ENCODE measurements at places on chromosomes 11 and 22.

DNA sequence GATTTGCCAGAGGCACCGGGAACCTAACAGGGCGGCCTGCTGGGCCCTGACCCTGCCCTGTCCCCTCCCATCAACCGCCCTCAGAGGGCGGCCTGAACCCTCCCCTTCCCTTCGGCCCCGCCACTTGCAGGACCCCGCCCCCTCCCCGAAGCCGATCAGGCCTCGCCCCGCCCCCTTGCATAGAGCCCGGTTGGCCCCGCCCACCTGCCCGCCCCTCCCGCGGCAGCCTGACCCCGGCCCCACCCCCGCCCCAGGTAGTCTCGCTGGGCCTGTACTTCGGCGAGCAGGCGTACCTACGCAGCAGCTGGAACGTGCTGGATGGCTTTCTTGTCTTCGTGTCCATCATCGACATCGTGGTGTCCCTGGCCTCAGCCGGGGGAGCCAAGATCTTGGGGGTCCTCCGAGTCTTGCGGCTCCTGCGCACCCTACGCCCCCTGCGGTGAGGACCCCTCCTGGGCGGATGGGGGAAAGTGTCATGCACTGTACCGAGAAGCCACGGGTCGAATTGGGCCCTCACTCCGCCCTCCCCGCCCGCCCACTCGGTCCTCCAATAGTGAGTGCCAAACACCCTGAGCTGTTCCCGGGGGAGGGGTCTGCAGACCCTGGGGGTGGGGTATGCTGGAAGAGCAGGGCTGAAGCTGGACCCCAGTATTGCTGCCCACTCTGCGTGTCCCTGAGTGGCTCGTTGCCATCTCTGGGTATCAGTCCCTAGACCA, 94.1 kb downstream of the CACNA1I start:
- peak; percentile 20 for DNase-seq

GRCh38 chr11:67668192-67668551, 6.3 kb downstream of the ALDH3B2 start:
- no peak for DNase-seq

DNA sequence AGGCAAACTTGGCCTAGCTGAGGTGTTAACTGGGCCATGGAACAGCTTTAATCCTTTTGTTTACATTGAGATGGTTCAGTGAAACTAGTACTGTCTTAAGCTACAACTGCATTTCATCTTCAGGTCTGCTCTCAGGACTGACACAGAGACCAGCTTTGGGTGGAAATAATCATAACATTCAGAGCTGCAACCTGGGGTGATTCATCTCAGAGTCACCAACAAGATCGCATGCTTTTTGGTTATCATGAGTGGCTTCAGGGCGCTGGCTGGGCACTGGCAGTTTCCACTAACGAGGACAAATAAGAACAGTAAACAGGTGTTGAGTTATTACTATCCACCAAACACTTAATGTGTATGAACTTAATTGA, 60.9 kb upstream of the PAX6 start:
- no peak for DNase-seq

GRCh38 chr11:40290171-40290631, 1169.3 kb downstream of the LRRC4C start:
- no peak for DNase-seq

GRCh38 chr11:26675233-26675928, 46.5 kb downstream of the SLC5A12 start:
- DNase-seq = no peak

DNA sequence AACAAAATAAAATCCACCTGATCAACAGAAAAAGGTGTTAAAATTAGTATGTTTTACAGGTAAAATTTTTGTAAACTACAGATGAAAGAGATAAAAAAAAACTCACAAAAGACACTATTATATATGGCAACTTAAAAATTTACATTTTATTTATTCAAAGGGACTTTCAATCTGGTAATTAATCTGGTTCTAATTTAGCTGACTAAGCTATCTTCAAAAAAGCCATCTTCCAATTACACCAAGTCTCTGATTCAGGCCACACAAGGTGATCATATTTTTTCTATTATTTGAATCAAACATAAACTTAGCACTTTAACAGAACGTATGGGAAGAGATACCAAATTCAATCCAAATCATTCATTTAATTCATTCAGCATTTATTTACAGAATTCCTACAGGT, 7.6 kb downstream of the MRE11 start:
- no peak for DNase-seq

DNA sequence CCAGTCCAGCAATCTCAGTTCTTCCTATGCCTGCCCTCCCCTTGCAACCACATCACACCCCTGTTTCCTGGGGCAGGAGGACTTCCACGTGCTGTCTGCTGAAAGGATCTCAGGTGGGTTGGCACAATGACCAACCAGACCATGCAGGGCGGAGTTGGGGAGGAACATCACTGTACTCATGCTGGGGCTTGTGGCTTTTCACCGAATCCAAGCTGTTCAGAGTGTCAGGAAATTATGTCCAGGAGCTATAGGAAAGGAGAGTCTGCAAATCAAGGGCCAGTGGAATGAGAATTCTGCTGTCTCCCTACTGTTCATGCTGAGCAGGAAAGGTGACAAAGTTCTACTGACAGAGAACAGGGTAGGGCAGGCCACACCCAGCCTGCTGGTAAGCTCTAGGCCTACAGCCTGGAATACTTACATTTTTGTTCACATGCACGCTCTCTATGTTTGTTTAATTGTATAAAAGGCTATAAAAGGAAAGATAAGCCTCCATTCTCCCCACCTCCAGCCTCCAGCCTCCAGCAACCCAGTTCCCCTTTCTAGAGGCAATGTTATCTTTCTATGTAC, 1.7 kb upstream of the PLAAT2 start:
- no peak for DNase-seq

DNA sequence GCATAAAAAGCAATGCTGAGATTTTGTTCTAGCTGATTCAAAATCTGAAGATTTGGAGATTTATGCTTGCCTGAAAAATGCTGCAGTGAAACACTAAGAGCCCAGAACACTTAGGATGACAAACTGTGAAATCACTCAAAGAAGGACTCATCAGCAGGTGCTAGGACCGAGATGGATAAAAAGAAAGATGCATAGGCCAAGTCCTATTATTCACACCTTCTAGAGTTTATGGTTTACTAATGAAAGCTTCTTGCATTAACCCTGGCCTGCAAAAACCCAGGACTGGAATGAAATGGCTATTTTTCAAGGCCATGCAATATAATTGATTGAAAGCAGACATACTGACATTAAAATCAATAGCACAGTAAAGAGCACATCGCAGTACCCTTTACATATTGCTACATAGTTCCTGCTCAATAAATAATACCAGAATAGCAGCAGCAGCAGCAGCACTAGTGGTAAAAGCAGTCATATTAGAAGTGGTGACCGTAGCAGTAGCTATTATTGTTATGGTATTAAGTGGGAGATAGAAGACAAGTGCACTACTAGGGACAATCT, 161.7 kb downstream of the RAB38 start:
- DNase-seq = no peak

- no peak for DNase-seq
Measured at GRCh38 chr11:91293119-91293518, 931.5 kb upstream of the FAT3 start.

DNA sequence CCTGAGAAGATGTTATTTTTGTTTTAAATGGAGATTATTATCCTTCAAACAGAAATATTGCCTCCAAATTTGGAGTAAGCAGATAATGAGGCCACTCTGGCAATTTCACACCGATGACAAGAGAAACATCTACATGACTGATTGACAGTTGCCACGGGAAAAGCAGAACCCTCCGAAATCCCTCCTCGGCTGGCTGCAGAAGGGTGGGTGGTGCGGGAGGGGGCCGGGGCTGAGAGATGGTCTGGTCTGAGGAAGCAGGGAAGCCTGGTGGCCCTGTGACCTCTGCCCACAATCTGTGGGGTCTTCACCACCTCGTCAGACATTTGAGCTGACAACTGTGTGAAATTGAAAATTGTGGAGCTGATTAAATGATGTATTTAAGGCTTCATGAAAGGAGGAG, 503.2 kb downstream of the MN1 start:
- no peak for DNase-seq

DNA sequence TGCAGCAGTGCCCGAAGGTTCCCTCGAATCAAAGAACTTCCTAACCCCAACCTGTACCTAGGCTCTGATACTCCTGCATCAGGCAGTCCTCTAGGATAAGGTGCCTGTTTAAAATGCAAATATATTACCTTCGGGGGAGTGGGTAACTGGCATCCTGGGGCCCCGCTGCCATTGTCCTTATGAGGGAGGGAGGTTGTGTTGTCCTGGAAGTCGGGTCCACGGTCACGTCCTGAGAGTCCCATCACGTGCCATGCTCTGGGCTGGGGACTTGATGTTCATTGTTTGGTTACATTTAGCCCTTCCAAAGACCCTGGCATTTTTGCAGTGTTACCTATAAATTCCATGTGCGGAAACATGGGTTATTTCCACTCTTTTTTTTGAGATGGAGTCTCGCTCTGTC, 67.6 kb downstream of the PARVB start:
- no peak for DNase-seq

- DNase-seq = no peak
Measured at GRCh38 chr11:36035999-36036398, 92.1 kb downstream of the LDLRAD3 start.

- DNase-seq = no peak
Measured at GRCh38 chr11:63273685-63274084, 30.3 kb upstream of the SLC22A25 start.

DNA sequence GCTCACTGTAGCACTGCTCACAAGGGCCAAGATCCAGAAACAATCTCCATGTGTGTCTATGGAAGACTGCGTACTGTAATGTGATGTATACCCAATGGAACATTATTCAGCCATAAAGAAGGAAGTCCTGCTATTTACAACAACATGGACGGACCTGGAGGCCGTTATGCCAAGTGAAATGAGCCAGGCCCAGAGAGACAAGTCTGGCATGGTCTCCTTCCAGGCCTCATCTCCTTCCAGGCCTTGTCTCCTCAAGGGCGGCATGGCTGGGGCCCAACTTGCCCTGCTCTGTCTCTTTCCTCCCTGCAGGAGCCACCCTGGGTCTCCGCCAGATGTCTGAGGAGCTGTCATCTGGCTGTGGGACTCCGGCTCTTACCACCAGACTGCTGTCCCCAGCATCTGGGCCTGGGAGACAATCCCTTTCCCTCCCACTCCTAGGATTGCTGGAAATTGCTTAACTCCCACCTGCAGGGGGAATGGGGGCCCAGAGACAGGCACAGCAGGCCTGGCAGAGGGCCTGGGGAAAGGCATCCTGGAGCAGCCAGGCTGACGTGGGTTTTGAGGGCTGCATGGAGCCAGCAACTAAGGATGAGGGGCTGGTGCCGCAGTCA, 1326.6 kb downstream of the TBC1D22A start:
- no peak for DNase-seq

GRCh38 chr11:73344191-73344607, 32.0 kb upstream of the RELT start:
- no peak for DNase-seq

- DNase-seq = no peak
Measured at GRCh38 chr22:48261706-48262105, 1499.3 kb downstream of the TBC1D22A start.

- no peak for DNase-seq
Measured at GRCh38 chr11:61766353-61766841, 14.0 kb downstream of the MYRF start.

GRCh38 chr11:818396-819128, at the start of gene PNPLA2:
Gene PNPLA2, plus strand, starts transcription at chr11:818914. Its CDS starts 805 bp downstream, at chr11:819719.
- no peak for DNase-seq

DNA sequence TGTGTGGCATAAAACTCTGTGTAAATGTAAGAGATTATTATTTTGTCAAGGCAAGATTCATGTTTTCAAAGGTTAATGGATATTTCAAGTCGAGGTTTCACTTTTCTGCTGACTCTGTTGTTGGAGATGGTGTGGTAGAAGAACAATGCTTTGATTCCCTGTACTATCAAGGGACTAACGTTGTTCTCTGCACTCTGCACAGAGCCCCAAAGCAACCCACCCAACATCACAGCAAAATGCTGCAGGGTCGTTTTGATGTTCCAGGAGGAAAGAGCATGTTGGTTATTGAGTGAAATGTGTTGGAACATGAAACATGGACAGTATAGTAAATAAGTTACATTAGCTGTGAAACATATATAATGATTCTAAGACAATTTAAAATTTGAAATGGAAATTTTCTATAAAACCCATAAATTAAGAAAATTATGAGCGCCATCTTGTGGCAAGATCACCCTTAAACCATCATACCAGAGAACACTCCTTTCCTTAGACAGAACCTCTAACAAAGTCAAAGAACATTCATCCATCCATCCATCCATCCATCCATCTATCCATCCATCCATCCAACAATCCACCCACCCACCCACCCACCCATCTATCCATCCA, 164.4 kb upstream of the ZBED5 start:
- DNase-seq = no peak
